ENCODE measurements at places on chromosomes 1 and 21.

DNA sequence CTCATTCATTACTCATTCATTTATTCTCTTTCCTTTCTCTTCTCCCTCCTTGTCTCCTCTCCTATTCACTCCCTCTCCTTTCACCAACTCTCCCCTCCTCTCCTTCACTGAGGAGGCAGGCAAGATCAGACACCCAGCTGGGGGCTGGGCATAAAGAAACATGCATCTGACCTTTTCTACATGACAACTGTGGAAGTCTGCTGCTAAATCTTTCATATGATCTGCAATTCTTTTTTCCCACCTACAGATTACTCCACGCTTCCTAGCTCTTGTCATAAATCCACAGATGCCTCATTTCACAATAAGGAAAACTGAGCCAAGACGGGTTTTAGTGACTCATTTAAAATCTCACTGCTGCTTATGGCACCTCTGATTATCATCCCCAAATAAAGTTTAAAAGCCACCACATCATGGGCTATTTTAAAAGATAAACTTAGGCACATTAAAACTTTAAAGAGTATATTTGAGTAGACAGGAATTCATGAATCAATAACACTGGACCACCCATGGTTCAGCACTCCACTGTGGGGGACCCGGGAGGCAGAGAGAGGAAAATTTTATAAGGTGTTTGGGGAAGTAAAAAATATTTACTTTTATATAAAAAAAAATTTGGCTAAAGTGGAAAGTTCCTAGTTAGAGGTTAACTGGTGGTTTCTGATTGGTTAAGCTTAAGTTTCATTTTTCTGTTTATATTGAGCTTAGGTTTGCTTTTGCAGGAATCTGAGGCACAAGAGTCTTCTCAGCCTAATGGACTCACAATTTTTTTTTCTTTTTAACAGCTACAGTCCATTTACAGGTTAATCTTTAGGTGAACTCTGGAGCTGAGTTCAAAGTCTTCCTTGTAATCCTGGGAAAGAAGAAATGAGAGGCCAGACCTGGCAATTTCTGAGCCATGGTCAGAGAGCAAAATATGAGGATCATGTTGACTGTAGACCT lies 55.8 kb upstream of the DNAH14 start:
- no peak for DNase-seq

DNA sequence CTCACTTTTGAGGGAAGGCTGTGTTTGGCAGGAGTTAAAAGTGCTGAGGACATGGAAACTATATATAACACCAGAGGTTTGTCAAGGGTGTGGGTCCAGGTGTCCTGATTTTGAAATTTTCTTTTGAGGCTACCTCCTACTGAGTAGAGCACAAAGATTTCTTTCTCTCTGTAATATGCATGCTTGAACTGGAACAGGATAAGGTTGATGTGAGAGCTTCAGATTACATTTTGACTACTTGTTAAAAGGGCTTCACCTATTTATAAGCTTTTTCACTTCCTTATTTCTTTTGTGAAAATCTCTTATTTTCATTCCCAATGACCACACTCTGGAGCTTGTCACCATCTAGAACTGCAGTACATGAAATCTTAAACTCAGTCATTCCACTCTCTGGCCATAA lies 59.8 kb upstream of the PLA2G4A start:
- no peak for DNase-seq

- no peak for DNase-seq
Observed at GRCh38 chr1:205630651-205631009, 1.2 kb downstream of the ELK4 start.

DNA sequence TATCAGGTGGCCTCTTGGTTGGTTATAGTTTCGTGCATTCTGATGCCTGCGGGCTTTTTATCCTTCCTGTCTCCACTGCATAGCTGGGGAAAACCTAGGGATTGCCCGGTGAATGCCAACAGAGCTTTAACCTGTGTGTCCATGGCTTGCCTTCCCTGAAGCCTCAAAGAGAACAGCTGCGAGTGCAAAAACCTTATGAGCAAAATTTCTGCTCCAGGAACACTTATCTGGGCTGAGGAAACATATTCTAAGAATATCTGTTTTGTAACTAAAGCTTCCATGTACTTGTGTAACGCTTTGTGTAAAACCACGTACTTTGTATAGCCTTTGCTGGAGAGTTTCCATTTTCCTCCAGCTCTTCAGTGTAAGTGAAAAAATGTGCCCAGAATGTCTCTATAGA lies 7.2 kb downstream of the CNST start:
- DNase-seq, result no peak

- no peak for DNase-seq
Observed at GRCh38 chr1:186671136-186671825, 8.9 kb downstream of the PTGS2 start.

DNA sequence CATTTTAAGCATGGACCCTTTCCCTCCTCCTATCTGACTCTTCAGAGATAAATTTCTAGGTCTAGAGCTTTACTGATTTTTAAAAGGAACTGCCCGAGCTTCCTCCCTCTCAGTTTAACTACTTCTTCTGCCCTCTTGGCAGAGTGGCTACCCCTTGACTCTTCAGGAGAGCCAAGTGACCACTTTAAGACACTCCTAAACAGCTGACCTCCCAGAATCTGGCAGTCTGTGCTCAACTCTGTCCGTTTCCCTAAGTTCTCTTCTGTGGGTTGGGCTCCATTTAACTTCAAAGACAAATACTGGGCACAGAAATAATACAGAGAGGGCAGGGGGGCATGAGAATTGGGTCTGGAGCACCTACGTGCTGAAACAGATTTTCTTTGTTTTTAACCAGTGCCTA lies 196.3 kb upstream of the FOXD3 start:
- DNase-seq, result no peak

GRCh38 chr1:110328700-110329099 lies 10.5 kb upstream of the RBM15 start:
- DNase-seq, result no peak

- DNase-seq, result no peak
Observed at GRCh38 chr1:167305706-167306277, 85.1 kb downstream of the POU2F1 start.

DNA sequence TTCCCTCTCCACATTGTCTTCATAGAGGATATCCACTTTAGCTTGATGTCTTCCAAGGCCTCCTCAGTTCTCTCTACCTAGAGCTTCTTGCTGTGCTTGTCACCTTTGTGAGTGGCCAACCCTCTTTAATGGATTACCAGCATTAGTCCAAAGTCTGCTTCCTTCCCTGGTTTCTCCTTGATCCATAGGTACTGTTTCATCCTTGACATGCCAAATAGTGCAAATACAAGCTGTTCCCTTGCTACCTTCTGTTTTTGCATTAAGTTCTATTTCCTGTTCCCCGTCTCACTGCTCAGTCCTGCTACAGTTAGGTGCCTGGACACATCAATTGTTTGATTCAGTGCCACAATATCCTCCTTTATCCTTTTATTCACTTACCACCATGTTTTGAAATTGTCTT lies 19.2 kb downstream of the MAST2 start:
- DNase-seq, result no peak

DNA sequence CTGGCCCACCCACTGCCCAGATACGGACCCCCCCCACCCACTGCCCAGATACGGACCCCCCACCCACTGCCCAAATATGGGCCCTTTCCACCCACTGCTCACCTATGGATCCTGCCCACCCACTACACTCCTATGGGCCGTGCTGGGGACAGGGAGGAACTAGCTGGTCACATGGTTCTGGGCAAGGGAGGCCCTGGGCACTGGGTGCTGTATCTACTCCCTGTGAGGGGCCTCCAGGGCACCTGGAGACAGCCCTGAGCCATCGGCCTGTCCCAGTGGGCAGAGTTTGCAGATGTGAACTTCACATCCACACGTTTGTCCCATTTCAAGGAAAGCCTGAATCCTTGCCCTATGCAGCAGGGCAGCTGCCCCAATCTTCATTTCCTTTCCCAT lies 71.4 kb upstream of the COL6A1 start:
- DNase-seq, result no peak

- no peak for DNase-seq
Observed at GRCh38 chr1:183070923-183071618, 47.9 kb downstream of the LAMC1 start.

- no peak for DNase-seq
Observed at GRCh38 chr1:47662068-47662467, 224.2 kb downstream of the FOXD2 start.

DNA sequence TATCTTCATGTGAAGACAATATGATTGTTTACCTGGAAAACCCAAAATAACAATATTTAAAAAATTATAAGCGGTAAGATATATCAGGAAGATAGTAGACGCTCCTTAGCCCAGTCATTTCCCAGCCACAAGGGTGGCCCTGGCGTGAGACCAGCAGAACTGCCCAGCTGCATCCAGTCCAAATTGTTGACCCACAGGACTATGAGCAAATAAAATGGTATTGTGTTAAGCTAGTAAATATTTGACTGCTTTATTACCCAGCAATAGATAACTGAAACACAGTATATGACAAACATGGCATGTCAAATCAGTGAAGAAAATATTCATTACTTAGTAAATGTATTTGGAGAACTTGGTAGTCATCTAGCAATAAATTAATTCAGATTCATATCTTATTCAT lies 294.3 kb upstream of the SPAG17 start:
- no peak for DNase-seq

GRCh38 chr1:196438329-196438728 lies 169.9 kb downstream of the KCNT2 start:
- DNase-seq, result no peak

GRCh38 chr1:240217403-240217802 lies 125.7 kb downstream of the FMN2 start:
- no peak for DNase-seq

- DNase-seq, result no peak
Observed at GRCh38 chr1:47023268-47024140, at the start of gene CYP4X1. Gene CYP4X1, plus strand, starts transcription at chr1:47023669. Its CDS starts 149 bp downstream, at chr1:47023818.

DNA sequence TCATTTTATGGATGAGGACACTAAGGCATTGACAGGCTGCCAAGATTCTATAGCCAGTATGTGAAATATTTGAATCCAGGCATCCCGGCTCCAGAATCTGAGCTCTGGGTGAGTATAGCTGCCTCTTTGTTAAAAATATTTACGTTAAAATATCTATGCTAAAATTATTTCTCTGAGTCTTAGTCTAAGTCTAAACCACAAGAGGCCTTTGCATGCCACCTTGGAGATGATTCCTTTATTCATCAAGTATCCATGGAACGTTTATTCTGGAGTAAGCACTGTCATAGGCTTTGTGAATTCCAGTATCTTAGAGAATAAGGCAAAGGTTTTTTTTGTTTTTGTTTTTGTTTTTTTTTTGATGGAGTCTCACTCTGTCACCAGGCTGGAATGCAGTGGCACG lies 116.4 kb downstream of the GREM2 start:
- no peak for DNase-seq

GRCh38 chr1:98496256-98496995 lies 165.1 kb upstream of the SNX7 start:
- DNase-seq, result no peak

DNA sequence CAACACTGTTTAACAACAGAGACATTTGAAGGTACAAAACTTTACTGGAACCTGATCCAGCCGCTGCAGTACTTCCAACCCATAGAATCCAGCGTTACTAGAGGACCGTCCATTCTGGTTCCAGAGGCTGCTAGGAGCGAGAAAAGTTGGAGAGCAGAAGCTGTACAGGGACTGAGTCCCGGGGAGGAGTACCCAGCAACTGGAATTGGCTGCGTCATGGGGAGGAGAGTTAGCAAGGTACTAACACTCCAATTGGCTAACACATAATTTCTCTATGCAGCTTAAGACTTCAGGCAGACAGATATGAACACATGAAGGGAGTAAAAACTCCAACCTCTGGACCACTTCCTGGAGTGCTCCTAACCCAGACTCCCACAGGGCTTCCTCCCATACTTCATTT lies 2.1 kb upstream of the QSOX1 start:
- no peak for DNase-seq

- no peak for DNase-seq
Observed at GRCh38 chr1:47572731-47573430, 135.0 kb downstream of the FOXD2 start.

DNA sequence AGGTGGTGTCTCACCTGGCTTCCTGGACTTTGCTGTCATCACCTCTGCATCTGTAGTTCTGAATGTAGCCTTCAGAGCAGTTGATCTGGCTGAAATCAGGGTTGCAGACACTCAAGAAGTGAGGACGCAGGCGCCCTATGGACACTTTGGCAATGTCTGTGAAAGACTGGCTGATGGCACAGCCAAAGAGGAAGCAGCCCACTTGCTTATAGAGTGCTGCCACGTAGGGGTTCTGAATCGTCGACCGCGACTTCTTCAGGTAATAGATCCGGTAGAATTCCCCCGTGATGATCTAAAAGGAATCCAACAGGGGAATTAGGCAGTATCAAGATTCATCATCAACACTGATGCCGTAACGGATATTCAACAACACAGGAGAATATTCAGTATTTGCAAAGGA lies 55.1 kb downstream of the PLPP3 start:
- DNase-seq, result no peak

- DNase-seq, result no peak
Observed at GRCh38 chr1:34885405-34886247, 26.1 kb upstream of the SMIM12 start.

- DNase-seq, result no peak
Observed at GRCh38 chr1:198627436-198628066, 11.3 kb upstream of the PTPRC start.

DNA sequence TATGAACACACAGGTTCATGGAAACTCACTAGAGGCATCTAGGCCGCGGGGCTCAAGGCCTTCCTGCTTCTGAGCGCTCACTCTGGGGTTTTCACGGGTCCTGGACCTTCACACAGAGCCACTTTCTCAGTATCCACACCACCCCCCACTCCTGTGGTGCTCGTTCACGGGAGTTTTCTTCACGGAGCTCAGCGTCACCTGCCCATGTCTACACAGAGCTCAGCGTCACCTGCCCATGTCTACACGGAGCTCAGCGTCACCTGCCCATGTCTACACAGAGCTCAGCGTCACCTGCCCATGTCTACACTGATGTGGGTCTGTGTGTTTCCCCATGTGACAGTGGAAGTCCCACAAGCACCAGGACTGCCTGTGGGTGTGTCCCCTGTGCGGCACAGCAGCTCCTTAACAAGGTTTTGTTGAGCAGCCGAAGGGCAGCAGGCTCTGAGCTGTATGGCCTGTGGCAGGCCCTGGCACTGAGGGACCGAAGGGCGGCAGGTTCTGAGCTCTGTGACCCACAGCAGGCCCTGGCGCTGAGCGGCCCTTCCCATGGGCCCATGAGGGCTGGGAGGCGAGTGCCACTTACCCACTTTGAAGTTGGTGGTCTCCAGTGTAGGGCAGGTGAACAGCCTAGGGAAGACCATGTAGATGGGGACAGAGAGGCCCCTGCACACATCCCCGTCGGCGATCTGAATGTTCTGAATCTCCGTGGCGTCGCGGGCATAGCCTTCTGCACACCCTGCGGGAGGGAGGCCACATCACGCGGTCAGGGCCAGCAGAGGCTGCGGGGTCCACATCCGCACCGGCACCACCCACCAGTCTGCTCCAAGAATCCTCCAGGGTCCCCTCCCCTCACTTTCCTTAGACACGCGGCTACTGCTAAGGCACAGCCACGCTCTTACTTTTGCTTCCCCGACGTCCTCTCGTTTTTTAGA lies 39.8 kb downstream of the VPS26C start:
- DNase-seq, result no peak

DNA sequence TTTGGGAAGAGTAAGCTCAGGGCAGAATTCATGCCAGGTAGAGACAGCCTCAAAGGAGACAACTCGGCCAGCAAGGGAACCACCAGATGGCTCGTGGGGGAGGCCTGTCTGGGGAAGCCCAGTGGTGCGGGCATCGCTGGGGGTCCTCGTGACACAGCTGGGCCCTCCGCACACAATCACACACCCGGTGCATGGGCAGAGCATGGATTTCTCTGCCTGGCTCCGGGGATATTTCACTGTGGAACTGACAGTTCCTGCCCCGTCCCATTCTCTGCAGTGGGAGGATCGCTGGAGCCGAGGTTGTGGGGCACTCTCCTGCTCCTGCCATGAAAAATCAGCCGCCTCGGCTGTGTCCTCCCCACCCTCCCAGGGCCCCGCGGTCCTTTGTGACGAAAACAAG lies 108.0 kb downstream of the CRYAA start:
- DNase-seq, result no peak
